ENCODE measurements at places on chromosomes 5 and 9. TPM values are rescaled to one million over a fixed set of nuclear protein-coding genes. Genes with fewer than 3 reads are reported as not detected.

FST gene
- total RNA-seq: 1.6 TPM

DNA sequence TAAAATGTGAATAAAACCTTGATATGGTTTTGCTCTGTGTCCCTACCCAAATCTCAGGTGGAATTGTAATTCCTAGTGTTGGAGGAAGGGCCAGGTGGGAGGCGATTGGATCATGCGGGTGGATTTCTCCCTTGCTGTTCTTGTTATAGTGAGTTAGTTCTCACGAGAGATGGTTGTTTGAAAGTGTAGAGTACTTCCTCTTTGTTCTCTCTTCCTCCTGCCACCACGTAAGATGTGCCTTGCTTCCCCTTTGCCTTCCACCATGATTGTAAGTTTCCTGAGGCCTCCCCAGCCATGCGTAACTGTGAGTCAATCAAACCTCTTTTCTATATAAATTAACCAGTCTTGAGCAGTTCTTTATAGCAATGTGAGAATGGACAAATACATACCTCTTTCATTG is 34.9 kb downstream of the TARS1 start:
- DNase-seq: no peak

REEP2 gene
- total RNA-seq: 5.5 TPM

GFM2 gene
- total RNA-seq: 34.2 TPM

GRCh38 chr5:142095035-142095434 is 13.5 kb upstream of the NDFIP1 start:
- no peak for DNase-seq

GRCh38 chr5:128109766-128110165 is 26.2 kb downstream of the SLC12A2 start:
- DNase-seq: no peak

- DNase-seq: peak; percentile 17
Measured at GRCh38 chr9:127361561-127361960, 35.4 kb upstream of the SLC2A8 start.

DNA sequence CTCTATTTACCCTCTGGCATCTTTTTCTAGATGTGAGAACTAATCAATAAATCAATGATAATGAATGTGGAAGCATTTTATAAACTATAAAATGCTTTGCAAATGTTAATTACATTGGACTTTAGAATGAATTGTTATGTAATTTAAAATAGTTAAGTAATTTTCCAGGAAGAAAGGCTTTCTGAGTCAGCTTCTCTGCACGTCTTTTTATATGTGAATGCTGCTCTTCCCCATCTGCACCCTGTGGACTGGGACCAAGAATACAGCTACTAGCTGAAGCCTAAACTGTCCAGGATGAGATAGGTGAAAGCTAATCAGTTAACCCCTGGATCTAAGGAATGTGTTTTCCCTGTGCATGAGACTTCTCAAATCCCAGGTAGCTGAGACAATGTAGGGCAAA is 292.9 kb downstream of the NR3C1 start:
- DNase-seq: no peak

PAPPA gene
- 0.20 TPM for total RNA-seq

IL17B gene
- not detected for total RNA-seq

GRCh38 chr9:97749928-97750327 is 52.8 kb upstream of the XPA start:
- no peak for DNase-seq

RNF183 gene
- not detected for total RNA-seq

DNA sequence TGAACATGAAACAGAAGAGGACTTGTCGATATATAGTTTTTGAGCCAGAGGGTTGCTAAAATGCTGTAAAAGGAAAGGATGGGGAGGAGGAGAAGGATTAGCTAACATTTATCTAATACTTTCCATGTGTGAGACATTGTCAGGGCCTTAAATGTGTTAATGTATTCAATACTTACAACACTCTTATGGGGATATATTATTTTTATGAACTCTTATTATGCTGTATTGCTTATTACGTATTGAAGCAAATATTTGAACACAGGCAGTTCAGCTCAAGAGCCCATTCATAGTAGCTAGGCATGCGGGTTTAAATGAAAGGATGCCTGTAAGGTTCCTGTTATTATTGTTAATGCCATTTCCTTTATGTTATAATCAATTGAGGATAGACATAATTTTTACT is 391.5 kb downstream of the CCDC171 start:
- no peak for DNase-seq

ACTL7A gene
- total RNA-seq: not detected

DNA sequence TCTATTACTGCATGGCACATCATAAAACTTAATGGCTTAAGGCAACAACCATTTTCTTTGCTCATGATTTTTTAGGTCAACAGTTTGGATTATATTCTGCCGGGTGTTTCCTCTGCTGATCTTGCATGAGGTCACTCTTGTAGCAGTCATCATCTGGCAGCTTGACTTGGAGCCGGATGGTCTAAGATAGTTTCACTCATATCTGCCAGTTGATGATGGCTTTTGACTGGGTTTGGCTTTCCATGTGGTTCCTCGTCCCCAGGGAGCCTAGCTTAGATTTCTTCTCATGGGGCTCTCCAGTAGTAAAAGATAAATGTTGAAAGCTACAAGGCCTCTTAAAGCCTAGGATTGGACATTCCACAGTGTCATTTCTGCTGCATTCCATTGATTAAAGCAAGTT is 27.4 kb downstream of the LNPEP start:
- peak; percentile 81 for DNase-seq

DNA sequence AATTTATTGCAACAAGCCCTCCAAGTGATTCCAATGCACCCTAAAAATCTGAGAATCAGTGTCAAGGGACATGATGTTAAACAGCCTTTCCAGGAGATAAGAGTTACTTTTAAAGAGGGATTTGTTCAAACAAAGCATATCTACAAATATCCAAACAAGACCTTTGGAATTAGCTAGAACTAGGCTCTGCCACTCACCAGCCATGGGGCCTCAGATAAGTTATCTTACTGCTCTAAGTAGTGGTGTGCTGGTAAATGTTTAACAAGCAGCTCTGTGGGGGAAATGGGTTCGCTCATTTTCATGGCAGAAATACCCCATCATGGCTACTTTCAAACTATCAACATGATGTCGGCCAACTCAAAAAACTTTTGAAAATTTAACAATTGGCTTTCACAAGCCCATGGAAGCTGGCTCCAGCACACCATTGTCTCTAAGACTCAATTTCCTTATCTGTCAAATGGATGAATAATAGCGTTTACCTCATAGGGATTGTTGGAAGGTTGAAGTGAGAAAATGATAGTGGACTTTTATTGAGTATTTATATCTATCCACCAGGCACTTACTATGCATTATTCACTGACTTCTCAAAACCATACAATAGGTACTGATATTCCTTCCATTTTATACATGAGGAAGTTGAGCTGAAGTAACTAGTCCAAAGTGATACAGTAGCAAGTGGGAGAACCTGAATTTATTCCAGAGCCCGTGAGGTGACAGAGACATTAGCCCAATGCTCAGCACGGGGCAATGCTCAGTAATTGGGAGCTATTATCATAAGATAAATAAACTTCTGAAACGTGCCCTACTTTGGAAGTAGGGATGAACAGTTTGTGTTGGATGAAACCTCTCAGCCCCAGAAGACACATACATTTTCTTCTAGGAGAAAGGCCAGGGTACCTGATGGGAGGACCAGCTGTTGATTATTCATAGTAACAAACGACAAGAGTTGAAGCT is 43.2 kb downstream of the SH3RF2 start:
- no peak for DNase-seq

TRIM7 gene
- 16.1 TPM for total RNA-seq

GRCh38 chr5:128774605-128775004 is 190.7 kb upstream of the SLC27A6 start:
- peak; percentile 8 for DNase-seq

ATG10 gene
- total RNA-seq: 11.2 TPM

- DNase-seq: no peak
Measured at GRCh38 chr9:28092981-28093936, 520.0 kb upstream of the C9orf72 start.
